ENCODE measurements at places on chromosomes 1 and 21. TPM values are rescaled to one million over a fixed set of nuclear protein-coding genes. Genes with fewer than 3 reads are reported as not detected.
A peak's percentile ranks its signal among the peaks of the same experiment; 100 is the strongest.

DNA sequence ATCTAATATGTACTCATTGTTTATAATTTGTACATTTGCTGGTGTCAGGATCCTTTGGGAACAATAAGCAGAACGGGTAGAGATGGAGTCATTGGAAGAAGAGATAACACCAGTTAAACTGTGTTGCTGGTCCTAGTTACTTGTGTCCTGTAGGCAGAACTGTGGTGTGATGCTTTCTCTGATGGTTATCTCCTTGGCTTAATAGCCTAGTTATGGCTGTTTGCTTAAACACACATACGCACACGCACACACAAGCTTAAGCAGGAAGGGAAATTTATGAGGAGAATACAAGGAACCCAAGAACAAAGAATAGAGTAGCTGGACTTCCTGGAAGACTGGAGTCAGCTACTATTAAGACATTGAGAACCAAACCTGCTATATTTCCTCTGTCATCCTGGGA lies 5.7 kb upstream of the PKN2 start:
- DNase-seq = no peak

- no peak for DNase-seq
Observed at GRCh38 chr1:212328248-212328647, 43.0 kb downstream of the PPP2R5A start.

DNA sequence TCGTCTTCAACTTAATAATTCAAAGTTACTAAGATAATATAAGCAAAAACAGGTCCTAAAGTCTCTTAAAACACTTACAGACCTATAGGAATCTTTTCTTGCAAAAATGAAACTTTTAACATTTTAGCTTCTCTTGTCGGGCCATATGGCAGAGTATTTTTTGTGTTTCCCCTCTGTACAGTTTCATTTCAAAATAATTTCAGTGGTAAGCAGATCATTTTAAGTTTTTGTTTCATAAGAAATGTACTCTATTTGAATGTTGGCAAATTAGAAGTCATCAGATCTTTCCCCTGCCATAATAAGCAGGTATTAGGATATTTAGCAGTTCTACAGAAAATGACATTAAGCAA lies 37.9 kb downstream of the RGL1 start:
- DNase-seq = no peak

- DNase-seq = peak; percentile 57
Observed at GRCh38 chr1:2555634-2556276, 416 bp upstream of the TNFRSF14 start.

DNA sequence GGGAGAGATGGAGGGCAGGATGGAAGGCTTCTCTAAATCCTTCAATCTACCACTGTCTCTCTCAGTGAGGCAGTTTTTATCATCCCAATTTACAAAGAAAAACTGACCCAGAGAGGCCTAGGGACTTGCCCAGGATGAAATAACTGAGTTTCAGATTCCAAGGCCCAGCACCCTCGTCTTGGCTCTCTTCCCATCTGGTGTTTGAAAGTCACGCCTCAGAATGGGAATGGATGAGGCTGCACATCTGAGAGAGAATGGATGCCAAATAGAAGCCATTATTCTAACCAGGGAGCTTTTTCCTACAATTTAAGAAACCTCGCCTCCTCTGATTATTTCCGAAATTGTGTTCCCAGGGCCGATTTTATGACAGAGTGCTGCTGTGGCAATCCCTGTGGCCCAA lies 10.6 kb upstream of the KCNN3 start:
- no peak for DNase-seq

DNA sequence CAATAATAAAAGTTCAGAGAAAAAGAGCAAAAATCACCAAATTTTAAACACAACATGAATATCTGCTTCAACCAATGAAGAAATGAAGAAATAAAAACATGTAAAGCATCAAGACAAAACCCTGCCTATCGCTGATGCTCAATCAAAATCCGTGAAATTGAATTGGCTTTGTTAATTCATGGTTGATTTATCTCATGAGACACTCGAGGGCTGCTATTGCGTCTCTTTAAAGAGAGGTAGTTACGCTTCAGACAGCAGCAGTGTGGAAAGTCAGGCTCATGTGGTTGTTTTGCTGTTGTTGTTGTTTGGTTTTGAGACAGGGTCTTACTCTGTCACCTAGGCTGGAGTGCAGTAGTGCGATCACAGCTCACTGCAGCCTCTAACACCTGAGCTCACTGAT lies 65.5 kb upstream of the RGS7 start:
- no peak for DNase-seq

DNA sequence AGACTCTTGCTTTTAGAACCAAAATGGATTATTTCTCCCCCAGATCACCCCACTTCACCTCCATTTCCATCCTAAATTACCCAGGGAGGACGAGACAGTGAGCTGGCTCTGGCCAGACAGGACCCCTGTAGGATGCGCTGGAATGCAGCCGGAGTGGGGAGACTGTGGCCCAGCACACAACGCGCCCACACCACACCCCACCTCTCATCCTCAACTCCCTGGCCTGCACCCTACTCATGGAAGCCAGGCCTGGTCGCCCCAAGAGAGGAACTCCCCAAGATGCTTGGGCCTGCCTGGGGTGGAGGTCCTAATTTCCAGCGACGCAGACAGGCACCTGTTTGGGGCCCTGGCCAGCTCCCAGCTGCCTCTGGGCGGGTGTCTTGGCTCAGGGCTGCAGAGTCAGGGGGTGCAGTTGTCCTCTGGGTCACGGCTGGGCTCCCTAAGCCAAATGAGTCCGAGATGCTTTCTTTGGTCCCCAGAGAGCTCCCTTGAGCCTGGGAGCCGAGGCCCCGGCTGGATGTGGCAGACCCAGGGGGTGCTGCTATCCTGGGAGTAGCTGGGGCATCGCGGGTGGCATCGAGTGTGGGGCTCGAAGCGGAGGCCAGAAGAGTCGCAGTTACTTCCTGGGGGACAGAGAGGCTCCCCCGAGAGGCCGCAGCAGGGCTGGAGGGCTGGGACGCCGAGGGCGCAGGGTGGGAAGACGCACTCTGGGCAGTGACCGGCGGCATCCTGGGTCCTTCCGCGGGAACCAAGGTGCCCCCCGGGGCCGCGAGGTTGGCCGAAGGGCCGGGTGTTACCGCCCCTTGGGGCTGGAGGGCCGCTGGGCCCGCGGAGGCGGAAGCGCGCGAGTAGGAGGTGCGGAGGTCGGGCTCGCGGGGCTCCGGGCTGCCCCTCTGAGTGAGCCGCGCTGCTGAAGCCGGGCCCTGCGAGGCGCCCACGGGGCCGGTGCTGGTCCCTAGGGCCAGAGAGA lies 10.4 kb downstream of the CLEC20A start:
- DNase-seq = no peak

ALPL gene
- total RNA-seq = not detected

- no peak for DNase-seq
Observed at GRCh38 chr1:107378426-107378825, 237.6 kb downstream of the NTNG1 start.

GRCh38 chr1:119893238-119893791 lies 3.0 kb downstream of the ADAM30 start:
- no peak for DNase-seq

DNA sequence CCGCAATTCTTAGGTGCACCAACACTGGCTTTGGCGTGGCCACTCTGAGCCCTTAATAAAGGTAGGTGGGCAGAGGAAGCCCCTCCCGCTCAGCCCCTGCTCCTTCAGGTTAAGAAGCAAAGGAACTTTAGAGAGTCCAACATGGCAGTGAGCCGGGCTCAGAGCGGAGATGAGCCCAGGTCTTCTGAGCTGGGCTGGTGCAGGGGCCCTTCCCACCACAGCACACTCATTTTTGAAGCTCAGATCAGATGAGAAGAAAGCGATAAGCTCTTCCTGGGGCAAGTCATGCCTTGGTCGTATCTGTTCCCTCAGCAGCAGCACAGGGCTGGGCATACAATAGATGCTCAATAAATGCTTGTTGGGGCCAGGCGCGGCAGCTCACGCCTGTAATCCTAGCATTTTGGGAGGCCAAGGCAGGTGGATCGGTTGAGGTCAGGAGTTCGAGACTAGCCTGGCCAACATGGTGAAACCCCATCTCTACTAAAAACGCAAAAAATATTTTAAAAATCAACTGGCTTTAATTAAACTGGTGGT lies 51.1 kb upstream of the TARDBP start:
- no peak for DNase-seq

- DNase-seq = no peak
Observed at GRCh38 chr1:56425494-56426037, 153.8 kb downstream of the PLPP3 start.

DNA sequence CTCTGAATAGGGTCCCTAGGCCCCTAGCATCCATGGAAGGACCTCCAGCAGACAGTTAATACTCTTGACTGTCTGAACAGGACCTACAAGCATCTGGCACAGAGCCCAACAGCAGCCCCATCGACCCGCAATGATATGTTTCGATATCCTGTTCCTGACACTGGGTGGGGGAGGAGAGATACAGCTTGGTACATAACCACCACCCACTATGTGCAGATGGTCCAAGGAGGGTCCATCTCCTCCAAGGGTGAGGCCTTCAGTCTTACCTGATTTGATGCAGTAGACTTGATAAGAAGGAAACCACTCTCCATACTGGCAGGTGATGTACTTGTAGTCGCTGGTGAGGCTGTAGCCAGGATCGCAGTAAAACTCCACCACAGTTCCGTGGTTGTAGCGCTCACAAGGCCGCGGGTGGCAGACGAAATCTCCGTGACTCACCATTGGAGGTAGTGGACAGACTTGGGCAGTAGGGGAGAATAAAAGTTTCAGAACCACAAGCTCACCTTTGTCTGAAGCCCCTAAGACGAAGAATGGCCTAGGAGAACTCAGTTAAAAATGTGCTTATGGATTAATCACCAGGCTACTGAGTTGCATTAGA lies 86.0 kb upstream of the TLR5 start:
- no peak for DNase-seq

- DNase-seq = no peak
Observed at GRCh38 chr1:200778766-200779165, 40.1 kb downstream of the CAMSAP2 start.

GRCh38 chr1:172909606-172910326 lies 141.0 kb downstream of the TNFSF18 start:
- DNase-seq = no peak

DNA sequence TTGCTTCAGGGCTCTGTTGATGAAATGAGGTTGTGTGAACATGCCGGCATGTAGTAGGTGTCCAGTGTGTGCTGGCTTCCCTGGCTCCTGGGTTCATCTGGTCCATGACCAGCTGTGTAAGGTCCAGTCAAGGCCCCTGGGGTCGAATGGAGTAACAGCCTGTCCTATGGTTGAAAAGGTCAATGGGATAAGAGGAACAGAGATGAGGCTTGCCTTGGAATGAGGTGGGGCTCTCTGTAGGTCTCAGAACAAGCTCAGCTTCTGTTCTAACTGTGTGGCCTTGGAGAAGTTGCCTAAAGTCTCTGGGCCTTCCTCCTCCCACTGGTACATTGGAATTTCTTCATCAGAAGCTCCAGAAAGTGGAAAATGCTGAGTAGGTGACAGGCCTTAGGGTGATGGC lies 26.6 kb downstream of the RPS6KA1 start:
- DNase-seq = no peak

DNA sequence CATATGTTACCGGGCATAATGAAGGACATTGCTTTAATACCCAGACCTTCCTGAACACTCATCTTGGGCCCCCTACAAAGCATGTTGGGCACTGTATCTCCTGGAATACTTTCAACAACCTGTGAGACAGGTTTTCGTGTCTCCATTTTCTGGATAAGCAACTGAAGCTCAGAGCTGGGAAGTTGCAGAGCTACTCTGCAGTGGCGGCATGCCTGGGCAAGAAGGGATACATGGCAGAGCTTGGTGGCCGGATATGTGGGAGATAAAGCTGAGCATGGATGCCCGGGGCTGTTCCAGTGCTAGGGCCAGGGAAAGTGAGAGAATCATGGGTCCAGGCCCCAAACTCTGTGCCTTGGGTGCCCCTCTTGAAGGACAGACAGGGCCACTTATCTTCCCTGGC lies 71.6 kb upstream of the KCND3 start:
- DNase-seq = no peak

DNA sequence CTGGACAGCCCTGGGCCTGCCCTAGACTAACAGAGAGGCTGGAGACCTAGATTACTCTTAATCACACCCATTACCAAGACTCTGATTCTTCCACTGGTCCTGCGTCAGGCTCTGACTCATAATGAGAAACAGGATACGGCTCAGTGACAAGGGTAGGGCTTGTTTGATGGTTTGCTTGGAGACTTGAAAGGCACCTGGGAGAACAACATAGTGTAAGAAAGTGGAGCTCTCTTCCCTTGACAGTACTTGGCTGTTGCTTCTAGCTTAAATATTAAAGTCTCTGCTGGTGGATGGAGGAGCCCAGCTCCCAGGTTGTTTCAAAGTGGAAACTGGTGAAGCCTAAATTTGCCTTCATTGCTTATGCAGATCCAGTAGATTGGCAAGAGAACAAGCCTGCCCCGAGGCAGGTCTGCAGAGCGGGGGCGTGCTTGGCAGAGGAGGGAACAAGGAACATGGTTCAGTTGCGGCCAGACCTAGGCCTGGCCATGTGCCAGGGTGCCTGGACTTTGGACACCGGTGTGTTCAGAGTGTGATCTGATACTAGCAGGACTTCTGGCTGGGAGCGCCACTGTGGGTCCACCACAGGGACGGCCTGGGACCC lies 480.6 kb downstream of the CAMTA1 start:
- no peak for DNase-seq

RIPK4 gene
- 0.30 TPM for total RNA-seq

SPRR1A gene
- not detected for total RNA-seq

GRCh38 chr1:165674599-165674998 lies 23.8 kb downstream of the ALDH9A1 start:
- DNase-seq = no peak

DNA sequence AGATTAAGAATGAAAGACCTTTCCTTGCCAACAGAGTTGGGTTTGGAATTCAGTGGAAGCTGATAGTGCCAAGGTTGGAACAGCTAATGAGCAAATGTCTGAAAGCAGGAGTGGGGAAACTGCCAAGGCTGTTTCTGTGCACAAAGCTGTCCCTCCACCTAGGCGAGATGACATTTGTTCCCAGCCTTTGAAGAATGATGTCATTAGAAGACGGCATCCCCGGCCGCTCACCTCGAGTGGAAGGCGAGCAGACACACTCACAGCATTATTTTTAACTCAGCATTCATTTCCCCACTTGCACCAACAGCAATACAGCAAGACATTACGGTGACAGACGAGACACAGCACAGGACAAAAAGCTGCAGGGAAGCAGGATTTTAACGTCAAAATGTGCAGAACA lies 463.9 kb downstream of the PCP4 start:
- no peak for DNase-seq

DNA sequence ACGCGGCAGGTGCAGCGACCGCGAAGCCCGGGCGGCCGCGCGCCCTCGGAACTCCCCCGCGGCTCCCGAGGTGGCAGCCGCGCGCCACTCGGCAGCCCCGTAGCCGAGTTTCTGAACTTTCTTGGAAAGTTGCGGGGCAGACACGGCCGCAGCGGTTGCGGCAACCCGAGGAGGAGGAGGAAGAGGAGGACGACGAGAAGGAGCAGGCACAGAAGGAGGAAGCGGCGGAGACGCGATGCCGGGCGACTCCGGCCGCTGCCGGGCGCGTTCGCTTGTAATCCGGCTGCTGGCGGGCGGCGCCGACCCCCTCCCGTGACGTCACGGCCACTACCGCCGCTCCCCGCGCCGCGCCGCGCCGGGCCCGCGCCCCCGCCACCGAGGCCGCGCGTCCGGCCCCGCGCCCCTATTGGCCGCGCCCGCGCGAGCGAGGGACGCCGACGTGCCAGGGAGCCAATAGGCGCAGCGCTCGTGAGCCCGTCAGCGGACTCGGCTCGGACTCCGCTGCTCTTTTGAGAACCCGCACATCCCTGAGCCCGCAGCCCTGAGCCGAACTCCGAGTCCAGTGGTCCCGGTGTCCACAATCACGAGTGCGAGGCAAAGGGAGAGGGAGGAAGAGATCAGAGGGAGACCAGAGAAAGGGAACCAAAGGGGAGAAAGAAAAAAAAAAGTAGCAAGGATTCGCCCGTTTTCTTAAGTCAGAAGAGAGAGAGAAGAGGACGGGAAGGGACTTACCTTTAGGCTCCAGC lies 736 bp upstream of the BARHL2 start:
- DNase-seq = no peak

TRIM63 gene
- not detected for total RNA-seq

Data from T-cell (primary cell).